K562 (cell line): ENCODE measurements at places on chromosomes 3 and 15. TPM values are rescaled to one million over a fixed set of nuclear protein-coding genes. Genes with fewer than 3 reads are reported as not detected.

The THPO gene
- 0.40 and 0.62 TPM in 2 replicates for total RNA-seq

The TRH gene
- total RNA-seq = not detected in 2 replicates

The MAN2C1 gene
- 113 and 120 TPM in 2 replicates for total RNA-seq

The LMAN1L gene
- not detected in 2 replicates for total RNA-seq

The GHSR gene
- not detected in 2 replicates for total RNA-seq

The PDE12 gene
- 19.9 and 20.5 TPM in 2 replicates for total RNA-seq

The RETNLB gene
- total RNA-seq = not detected in 2 replicates

DNA sequence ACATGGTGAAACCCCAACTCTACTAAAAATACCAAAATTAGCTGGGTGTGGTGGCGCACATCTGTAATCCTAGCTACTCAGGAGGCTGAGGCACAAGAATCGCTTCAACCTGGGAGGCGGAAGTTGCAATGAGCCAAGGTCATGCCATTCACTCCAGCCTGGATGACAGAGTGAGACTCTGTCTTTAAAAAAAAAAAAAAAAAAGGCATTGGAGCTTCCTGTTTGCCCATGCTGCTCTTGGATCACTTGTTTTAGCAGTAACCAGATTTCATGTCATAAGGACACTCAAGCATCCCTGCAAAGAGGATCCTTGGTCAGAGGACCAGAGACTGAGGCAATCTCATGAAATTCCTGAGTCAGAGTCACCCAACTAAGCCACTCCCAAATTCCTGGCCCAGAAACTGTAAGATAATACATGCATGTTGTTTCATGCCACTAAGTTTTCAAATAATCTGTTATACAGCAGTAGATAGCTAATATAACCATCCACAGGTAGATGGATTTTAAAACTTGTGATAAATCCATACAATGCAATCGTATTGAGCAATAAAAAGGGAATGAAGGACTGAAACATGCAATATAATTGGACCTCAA, 82.0 kb upstream of the XXYLT1 start:
- H3K27ac ChIP-seq = peak overlapping the region; percentile 61
- H3K4me1 ChIP-seq = peaks cover 3% of the 10 kb centered on the region; the same call in 1 of the 2 replicates
- H3K4me3 ChIP-seq = no peak overlapping the region

- H3K27ac ChIP-seq = peak overlapping the region; percentile 5; the same call in 1 of the 3 replicates
- H3K36me3 ChIP-seq = no peaks in the 10 kb centered on the region
- no peak for DNase-seq
Measured at GRCh38 chr3:5572168-5572567, 384.7 kb downstream of the EDEM1 start.

GRCh38 chr3:18649666-18650363, 224.7 kb upstream of the SATB1 start:
- H3K27ac ChIP-seq = no peak overlapping the region
- H3K4me1 ChIP-seq = no peaks in the 10 kb centered on the region
- no peaks in the 10 kb centered on the region for H3K36me3 ChIP-seq

- peaks cover 87% of the 10 kb centered on the region for H3K36me3 ChIP-seq
- peaks cover 29% of the 10 kb centered on the region; the same call in 2 of the 3 replicates for H3K4me1 ChIP-seq
- DNase-seq = no peak
- no peak overlapping the region for H3K27ac ChIP-seq
Measured at GRCh38 chr3:10277115-10277625, 15.6 kb downstream of the GHRL start.

DNA sequence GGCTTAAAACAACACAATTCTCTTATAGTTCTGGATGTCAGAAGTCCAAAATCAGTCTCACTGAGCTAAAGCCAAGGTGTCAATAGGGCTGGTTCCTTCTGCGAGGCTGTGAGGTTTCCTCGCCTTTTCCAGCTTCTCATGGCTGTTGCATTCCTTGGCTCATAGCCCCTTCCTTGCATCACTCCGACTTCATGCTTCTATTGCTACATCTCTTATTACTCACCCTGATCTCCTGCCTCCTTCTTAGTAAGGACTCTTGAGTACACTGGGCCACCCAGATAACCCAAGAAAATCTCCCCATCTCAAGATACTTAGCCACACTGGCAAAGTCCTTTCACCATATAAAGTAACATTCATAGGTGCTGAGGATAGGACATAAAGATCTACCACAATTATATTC, 193.9 kb downstream of the ADAMTS17 start:
- no peaks in the 10 kb centered on the region for H3K27me3 ChIP-seq
- no peaks in the 10 kb centered on the region for H3K4me1 ChIP-seq
- DNase-seq = no peak
- H3K4me3 ChIP-seq = no peak overlapping the region
- H3K36me3 ChIP-seq = no peaks in the 10 kb centered on the region
- no peak overlapping the region for H3K27ac ChIP-seq

DNA sequence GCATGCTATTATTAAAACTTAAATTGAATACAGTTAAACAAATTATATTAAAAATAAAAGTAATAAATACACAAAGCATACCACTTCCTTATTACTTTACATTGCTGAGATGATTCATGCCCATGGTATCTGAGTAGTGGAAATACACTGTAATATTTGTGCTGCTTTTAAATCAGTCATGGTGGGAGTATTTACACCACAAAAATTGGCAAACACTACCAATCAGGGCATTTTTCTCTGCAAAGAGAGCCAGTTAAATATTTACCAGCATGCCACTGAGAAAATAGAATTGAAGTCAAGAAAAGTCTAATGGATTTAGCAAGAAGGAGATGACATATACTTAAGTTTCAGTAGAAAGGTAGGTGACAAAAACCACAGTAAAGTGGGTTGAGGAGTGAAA, 19.6 kb downstream of the PPARG start:
- H3K4me3 ChIP-seq = no peak overlapping the region
- no peak for DNase-seq
- H3K36me3 ChIP-seq = no peaks in the 10 kb centered on the region
- H3K27me3 ChIP-seq = peaks cover 11% of the 10 kb centered on the region
- no peak overlapping the region for H3K27ac ChIP-seq

- no peak overlapping the region for H3K27ac ChIP-seq
- no peaks in the 10 kb centered on the region for H3K27me3 ChIP-seq
- H3K4me3 ChIP-seq = no peak overlapping the region
- DNase-seq = no peak
- H3K36me3 ChIP-seq = no peaks in the 10 kb centered on the region
Measured at GRCh38 chr3:28376424-28376823, 27.8 kb upstream of the AZI2 start.

DNA sequence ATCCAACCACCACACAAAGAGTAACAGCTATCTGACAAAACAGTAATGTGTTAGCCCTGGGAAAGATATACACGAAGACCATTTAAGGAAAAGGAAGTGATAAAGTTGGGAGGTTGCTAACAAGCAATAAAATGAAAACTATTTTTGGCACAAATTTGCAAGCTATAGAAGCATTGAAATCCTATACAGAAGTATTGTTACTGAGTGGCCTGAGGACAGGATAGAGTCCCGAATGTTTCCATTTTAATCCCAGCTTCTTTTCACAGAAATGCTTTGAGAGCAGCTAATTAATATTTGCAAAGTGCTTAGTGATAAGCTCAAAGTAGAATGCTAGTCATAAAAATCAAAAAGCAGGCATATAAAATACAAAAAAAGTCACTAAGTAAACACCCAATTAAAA, 51.5 kb downstream of the RAD18 start:
- peaks cover 68% of the 10 kb centered on the region; the same call in 2 of the 3 replicates for H3K36me3 ChIP-seq
- H3K4me1 ChIP-seq = no peaks in the 10 kb centered on the region
- no peak for DNase-seq

GRCh38 chr15:100944244-100944895, 25.2 kb downstream of the LRRK1 start:
- no peak for DNase-seq
- H3K4me3 ChIP-seq = no peak overlapping the region
- no peaks in the 10 kb centered on the region for H3K4me1 ChIP-seq
- no peak overlapping the region for H3K27ac ChIP-seq
- no peaks in the 10 kb centered on the region for H3K36me3 ChIP-seq

DNA sequence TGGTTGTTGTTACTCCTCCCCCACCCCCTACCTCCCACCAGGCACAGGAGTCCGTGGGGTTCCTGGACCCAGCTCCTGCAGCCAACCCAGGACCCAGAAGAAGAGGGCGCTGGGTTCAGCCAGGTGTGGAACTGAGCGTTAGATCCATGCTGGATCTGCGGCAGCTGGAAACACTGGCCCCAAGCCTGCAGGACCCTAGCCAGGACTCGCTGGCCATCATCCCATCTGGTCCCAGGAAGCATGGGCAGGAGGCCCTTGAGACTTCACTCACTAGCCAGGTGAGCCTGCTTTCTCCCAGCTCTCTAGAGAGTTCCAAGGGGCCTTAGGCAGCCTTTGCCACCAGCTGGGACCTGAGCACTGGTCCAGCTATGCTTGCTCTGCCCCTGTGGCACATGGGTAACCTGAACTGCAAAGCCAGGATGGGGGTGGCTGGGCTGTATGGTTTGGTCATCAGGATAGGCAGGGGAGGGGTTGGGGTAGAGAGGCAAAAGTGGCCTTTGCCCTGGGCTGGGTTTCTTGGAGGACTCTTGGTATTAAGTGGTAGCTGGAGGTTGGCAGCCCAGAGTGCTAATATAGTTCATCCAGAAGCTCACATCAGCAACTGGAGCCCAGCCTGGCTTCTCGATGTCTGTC, 7.0 kb upstream of the JMJD7 start:
- no peaks in the 10 kb centered on the region for H3K27me3 ChIP-seq
- H3K36me3 ChIP-seq = peaks cover 10% of the 10 kb centered on the region; the same call in 1 of the 3 replicates
- H3K27ac ChIP-seq = no peak overlapping the region
- no peak overlapping the region for H3K4me3 ChIP-seq
- DNase-seq = no peak

- H3K4me1 ChIP-seq = no peaks in the 10 kb centered on the region
- H3K27ac ChIP-seq = no peak overlapping the region
- no peak for DNase-seq
Measured at GRCh38 chr15:25890529-25890928, 27.4 kb upstream of the ATP10A start.

- H3K27me3 ChIP-seq = no peaks in the 10 kb centered on the region
- H3K27ac ChIP-seq = peak overlapping the region; percentile 99
Measured at GRCh38 chr3:12661926-12662592, 1.9 kb downstream of the RAF1 start.

DNA sequence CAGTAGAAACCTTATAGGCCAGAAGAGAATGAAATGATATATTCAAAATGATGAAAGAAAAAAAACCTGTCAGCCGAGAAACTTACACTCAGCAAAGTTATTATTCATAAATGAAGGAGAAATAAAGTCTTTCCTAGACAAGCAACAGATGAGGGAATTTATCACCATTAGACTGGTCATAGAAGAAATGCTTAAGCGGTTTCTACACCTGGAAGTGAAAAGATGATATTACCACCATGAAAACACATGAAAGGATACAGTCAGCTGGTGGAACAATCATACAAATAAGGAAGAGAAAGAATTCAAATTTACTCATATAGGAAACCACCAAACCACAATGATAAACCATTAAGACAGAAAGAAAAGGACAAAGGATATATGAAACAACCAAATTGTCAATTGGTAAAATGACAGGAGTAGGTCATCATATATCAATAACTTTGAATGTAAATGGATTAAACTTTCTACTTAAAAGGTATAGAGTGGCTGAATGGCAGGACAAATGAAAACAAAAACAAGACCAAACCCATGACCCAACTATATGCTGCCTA, 29.9 kb upstream of the PRR23C start:
- no peak overlapping the region for H3K4me3 ChIP-seq
- H3K4me1 ChIP-seq = no peaks in the 10 kb centered on the region
- H3K36me3 ChIP-seq = no peaks in the 10 kb centered on the region
- peaks cover 4% of the 10 kb centered on the region; the same call in 1 of the 2 replicates for H3K27me3 ChIP-seq
- DNase-seq = no peak
- H3K27ac ChIP-seq = no peak overlapping the region

GRCh38 chr15:87033056-87033455, 953.4 kb downstream of the AGBL1 start:
- H3K27ac ChIP-seq = no peak overlapping the region
- H3K4me3 ChIP-seq = no peak overlapping the region
- H3K27me3 ChIP-seq = no peaks in the 10 kb centered on the region
- no peaks in the 10 kb centered on the region for H3K4me1 ChIP-seq
- no peaks in the 10 kb centered on the region for H3K36me3 ChIP-seq
- no peak for DNase-seq

- peak overlapping the region; percentile 69 for H3K4me3 ChIP-seq
- peak; percentile 34 for DNase-seq
- peaks cover 37% of the 10 kb centered on the region; the same call in 2 of the 3 replicates for H3K36me3 ChIP-seq
- peaks cover 27% of the 10 kb centered on the region; the same call in 2 of the 3 replicates for H3K4me1 ChIP-seq
- no peaks in the 10 kb centered on the region for H3K27me3 ChIP-seq
Measured at GRCh38 chr15:43105077-43105736, 631 bp downstream of the UBR1 start.

DNA sequence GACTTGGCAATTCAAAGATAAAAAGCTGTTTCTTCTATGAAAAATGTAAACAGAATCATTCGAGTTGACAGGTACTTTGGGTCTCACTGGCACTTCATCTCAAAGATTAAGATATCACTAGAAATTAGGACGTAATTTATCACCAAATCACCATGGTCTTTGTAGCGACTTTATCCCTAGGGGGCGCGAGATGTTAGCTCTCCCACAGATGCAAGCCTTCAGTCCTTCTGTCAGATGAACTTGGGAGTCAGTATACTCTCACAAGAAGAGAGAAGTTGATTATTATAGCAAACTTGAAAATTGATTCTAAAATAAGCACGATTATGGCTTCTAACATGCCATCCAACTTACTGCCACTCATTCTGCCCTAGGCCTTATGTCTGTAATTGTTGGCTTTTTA, 150.3 kb downstream of the ALCAM start:
- H3K27ac ChIP-seq = no peak overlapping the region
- H3K4me1 ChIP-seq = no peaks in the 10 kb centered on the region
- no peaks in the 10 kb centered on the region for H3K27me3 ChIP-seq
- H3K4me3 ChIP-seq = no peak overlapping the region
- DNase-seq = no peak

GRCh38 chr15:68770216-68770615, 50.5 kb downstream of the ANP32A start:
- no peaks in the 10 kb centered on the region for H3K36me3 ChIP-seq
- H3K4me1 ChIP-seq = no peaks in the 10 kb centered on the region
- no peak overlapping the region for H3K4me3 ChIP-seq
- no peak overlapping the region for H3K27ac ChIP-seq

- no peaks in the 10 kb centered on the region for H3K27me3 ChIP-seq
- peaks cover 98% of the 10 kb centered on the region for H3K36me3 ChIP-seq
- DNase-seq = peak; percentile 62
- H3K4me1 ChIP-seq = no peaks in the 10 kb centered on the region
Measured at GRCh38 chr3:44992555-44993470, 16.8 kb downstream of the EXOSC7 start.

- no peak overlapping the region for H3K4me3 ChIP-seq
- H3K27me3 ChIP-seq = no peaks in the 10 kb centered on the region
- H3K36me3 ChIP-seq = peaks cover 48% of the 10 kb centered on the region; the same call in 2 of the 3 replicates
- no peak overlapping the region for H3K27ac ChIP-seq
- H3K4me1 ChIP-seq = peaks cover 78% of the 10 kb centered on the region
- DNase-seq = no peak
Measured at GRCh38 chr15:74784426-74785193, 2.7 kb downstream of the CSK start.

- H3K4me3 ChIP-seq = no peak overlapping the region
- no peaks in the 10 kb centered on the region for H3K27me3 ChIP-seq
- no peaks in the 10 kb centered on the region for H3K4me1 ChIP-seq
- H3K27ac ChIP-seq = no peak overlapping the region
- no peak for DNase-seq
Measured at GRCh38 chr3:190577225-190577624, 63.3 kb downstream of the IL1RAP start.
